Left cardiac atrium (tissue), 4 donors: ENCODE measurements at places on chromosomes 3 and 15.
A peak's percentile ranks its signal among the peaks of the same experiment; 100 is the strongest.

DNA sequence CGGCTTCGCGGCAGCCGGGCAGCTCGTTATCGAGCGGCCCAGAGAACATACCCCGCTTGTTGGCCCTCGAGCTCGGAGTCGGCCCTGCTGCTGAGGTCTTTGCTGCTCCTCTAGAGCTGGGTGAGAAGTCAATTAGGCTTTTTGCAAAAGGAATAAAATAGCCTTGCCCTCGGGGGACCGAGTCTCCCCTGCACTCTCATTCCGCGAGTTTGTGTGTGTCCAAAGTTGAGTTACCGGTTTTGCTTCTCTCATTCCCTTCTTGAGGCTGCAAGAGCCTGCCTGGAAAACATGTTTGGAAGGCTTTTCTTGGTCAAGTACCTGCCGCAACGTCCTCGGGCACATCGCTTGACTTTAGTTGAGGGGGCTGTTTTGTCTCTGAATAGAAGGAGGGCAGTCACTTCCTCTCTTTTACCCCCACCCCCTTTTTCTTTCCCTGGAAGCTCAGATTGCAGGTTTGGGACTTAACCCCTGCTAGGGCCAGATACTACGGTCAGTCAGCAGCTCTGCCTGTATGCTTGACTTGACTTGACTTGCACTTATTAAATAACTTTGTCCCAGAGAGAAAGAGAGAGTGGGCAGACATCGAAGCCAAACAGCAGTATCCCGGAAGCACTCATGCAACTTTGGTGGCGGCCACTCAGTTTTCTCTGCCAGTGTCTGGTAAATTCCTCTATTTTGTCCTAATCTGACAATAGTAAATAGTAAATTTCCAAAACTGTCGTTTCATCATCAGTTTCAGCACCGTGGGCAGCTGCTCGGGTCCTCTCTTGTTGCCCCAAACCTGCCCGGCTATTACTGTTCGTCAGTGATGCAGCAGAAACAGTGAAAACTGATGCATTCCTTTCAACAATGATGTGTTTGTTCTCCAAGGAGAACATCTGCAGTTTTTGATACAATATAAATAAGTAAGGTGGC, 609 bp downstream of the RNF13 start:
- peak; percentile 24 for DNase-seq

DNA sequence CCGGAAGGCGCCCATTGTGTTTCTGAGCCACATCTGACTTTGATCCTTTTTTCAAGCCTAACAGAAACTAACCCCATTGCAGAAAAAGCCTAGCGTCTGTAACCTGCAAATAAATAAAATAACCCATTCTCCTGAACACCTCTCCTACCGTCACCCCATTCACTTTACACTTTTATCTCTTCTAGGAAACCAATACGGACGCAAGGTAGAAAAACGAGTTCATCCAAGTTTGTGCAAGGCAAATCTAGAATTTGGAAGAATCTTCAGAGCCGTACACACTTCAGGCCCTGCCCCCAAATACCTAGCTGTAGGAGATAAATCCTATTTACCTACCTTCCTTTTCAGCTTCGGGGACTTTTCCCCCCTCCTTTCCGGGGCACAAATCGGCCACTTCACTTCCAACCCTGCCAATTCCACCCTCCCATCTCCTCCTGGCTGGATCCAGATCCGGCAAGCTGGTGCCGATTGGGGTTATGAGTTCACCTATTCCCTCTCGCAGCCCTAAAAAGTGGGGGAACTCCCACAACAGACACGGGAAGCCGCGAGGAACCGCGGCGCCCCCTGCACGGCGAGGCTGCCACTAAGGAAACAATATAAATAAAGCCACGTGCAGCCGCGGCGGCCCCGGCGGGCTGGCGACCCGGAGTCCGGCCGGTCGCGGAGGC, 987 bp downstream of the PRTG start:
- DNase-seq: peak; percentile 31

DNA sequence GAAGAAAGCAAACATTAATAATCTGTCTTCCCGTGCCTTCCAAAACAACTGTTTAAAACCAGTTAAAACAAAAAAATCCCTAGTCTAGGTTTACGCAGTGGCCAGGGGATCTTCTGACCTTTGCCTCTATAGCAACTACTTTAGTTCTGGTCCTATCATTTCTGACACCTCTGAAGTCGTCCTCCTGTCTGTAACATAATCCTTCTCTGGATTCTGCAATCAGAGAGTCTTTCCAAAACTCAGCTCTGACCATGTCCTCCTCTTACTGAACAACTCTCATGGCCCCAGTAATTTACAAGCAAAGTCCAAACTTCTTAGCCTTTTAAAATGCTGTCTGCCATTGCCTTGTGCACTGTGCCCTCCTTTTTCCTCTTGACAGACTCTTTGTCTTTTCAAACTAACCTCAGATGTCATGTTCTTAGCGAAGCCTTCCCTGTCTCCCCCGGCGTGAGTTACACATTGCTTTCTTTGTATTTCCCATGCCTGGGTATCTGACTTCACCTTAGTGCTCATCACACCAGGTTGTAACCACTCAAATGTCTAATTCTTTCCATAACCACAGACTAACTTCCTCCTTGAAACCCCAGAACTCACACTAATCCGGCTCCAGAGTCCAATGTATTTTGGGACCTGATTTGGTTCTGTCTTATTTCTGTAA, 105.2 kb upstream of the BNIP2 start:
- DNase-seq: no peak

DNA sequence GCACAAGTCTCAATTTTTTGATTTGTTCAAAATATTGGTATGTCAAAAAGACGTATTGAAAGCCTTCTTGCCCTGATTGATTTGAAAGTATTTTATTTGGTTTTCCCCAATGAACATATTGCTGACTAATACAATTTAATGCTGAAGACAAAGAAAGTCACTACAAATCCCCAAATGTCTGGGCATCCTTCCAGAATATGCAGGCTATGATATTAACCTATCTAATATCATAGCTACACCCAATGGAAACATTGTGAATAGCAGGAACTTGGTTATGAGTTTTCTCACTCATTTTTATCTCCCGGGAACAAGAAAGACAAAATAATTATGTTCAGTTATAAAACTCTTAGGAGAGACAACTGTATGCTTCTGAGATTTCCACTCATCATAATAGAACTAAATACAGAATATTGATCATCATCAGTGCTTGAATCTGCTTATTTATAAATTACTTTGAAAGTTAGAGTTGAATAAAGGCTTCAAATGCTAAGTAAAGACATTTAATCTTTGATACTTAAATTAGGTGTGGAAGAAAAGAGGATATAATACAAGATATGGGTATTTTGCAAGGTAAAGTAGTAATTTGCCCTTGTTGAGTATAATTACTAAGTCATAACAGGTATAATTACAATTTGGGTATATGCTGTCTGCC, 483.9 kb downstream of the RBMS3 start:
- no peak for DNase-seq

DNA sequence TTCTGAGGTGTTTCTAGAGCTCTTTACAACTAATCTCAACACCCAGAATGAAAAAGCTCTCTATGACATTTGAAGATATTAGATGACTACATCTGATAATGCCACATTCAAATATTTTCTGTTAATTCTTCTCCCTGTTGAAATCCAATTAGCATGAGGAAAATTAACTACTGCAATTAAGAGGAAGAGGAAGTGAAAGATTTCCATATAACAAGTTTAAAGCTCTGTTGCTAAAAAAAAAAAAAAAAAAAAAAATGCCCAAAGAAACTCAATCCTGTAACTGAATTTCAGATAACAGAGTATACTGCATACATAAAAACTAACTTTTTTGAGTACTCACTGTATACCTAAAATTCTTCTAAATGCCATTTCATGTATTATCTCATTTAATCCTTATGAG, 109.8 kb downstream of the TNIK start:
- DNase-seq: no peak

DNA sequence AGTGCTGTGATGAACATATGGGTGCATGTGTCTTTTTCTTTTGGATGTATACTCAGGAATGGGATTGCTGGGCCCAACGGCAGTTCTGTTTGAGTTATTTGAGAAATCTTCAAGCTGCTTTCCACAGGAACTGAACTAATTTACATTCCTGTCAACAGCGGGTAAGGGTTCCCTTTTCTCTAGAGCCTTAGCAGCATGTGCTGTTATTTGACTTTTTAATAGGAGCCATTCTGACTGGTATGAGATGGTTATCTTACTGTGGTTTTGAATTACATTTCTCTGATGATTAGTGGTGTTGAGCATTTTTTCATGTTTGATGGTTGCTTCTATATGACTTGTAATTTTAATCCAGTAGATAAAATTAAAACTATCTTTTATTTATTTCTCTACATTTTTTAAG, 1168.6 kb upstream of the ALCAM start:
- DNase-seq: no peak

GRCh38 chr3:152202976-152203626, 65.6 kb upstream of the MBNL1 start:
- DNase-seq: no peak

DNA sequence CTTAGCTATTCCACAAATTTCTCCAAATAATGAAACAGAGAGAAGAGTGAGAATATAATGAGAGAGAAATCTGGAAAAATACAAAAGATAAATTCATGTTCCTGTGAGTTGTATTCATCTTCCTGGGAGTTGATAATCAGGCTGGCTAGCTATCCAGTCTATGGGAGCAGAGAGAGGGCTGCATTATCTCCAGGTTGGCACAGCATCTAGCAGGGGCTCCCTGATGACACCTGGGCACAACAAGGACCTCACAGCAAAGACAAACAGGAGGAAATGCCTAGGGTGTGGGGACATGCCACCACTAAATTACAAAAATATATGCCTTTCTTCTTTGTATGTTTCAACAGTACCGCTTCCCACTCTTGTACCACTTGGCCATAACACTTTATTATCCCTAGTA, 1.9 kb downstream of the EHD4 start:
- DNase-seq: no peak

DNA sequence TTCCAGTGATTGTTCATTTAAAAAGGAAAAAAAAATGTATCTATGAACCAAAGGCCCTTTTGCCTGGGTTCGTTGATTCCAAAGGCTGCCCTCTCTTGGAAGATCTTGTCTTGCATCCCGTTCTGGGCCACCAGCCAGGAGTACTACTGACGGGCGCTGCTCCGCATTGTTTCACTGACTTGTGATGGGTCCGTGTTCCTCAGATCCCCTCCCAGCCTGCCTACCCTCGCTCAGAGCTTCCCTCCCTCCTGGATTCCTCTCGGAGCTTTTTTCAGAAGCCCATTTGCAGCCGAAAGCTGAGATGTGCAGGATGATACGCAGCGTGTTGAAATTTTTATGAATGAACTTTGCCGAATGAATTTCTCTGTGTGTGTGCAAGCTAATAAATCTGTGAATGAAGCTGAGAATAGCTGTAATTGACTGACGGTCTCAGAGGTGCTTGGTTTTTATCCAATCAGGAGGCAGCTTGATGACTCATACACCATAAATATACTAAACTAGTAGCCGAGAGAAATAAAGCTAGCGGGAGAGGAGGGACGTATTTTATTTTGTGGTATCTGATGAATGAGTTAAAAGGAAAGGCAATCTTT, at the start of gene SHC4:
Gene SHC4, minus strand, starts transcription at position 396 of the 590 bp plus-strand sequence. CDS start 904 bp downstream, outside the sequence.
- peak; percentile 83 for DNase-seq
